ENCODE measurements at places on chromosomes 1 and 21. TPM values are rescaled to one million over a fixed set of nuclear protein-coding genes. Genes with fewer than 3 reads are reported as not detected.

The MUTYH gene
- 9.7 TPM for total RNA-seq

The KRTAP13-2 gene
- not detected for total RNA-seq

The NGF gene
- total RNA-seq: 22.8 TPM

The CRNN gene
- total RNA-seq: not detected

The CRABP2 gene
- 58.3 TPM for total RNA-seq

The CCDC27 gene
- total RNA-seq: not detected

The POU3F1 gene
- total RNA-seq: not detected

The KCNH1 gene
- not detected for total RNA-seq

The RAB42 gene
- 5.5 TPM for total RNA-seq

The GBP6 gene
- not detected for total RNA-seq

The AKIRIN1 gene
- total RNA-seq: 49.5 TPM

The FAAH gene
- 0.43 TPM for total RNA-seq

The ATP1A2 gene
- total RNA-seq: 1.8 TPM

The SELL gene
- total RNA-seq: 0.26 TPM

The ETV3L gene
- not detected for total RNA-seq

The PIK3C2B gene
- 4.6 TPM for total RNA-seq

The TMEM82 gene
- total RNA-seq: not detected

The IL10 gene
- not detected for total RNA-seq

The PDZK1IP1 gene
- not detected for total RNA-seq

The C1orf87 gene
- total RNA-seq: not detected

The MFSD2A gene
- 2.8 TPM for total RNA-seq

The NPHS2 gene
- not detected for total RNA-seq

The CELA3A gene
- total RNA-seq: not detected

Measured in pericardium fibroblast (primary cell).